ENCODE measurements at places on chromosomes 4 and X. TPM values are rescaled to one million over a fixed set of nuclear protein-coding genes. Genes with fewer than 3 reads are reported as not detected.

DNA sequence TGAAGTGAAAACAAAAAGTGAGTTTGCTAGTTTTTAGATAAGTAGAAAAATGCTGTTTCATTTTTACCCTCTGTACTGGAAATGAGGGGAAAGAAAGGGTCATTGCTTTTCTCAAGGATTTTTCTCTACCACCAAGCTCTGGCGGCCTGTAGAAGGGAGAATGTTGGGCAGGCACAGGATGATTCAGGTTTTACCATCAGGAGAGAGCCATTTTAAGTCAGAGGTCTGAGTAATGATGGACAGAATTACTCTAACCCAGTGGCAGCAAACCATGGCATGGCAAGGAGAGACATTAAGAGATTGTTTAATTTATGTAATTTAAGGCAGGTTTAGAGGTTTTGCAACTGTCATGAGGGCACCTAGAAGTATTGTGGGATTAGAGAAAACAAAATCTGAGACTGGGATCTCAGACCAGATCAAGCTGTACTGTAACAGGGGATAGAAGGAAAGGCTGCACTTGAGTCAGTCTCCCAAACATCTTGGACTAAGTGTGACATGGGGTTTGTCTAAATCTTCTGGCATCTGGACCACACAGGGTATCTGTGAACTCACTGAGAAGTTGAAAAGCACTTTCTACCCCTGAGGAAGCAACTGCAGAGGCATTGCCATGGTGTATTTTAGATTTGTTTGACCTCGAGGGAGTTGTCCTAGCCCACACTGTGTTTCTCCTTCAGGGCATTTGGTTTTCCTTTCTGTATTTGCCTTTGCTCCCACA is 81.6 kb downstream of the BANK1 start:
- no peak for DNase-seq

DNA sequence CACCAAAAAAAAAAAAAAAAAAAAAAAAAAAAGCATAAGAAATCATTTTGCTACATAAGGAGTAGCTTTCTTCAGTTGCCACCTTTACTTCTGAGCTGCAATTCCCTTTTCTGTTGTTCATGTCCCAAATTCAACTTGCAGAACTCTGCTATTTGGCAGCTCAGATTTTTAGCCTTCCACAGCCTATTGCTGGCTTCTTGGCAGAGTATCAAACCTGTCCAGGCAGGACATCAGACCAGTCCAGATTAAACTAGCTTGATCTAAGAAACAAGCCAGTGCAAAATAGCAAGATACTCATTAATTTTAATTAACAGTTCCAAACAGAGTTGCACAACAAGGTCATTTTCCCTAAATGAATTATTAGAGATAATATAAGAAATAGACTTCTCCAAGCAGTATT is 123.6 kb upstream of the NR3C2 start:
- DNase-seq: no peak

DNA sequence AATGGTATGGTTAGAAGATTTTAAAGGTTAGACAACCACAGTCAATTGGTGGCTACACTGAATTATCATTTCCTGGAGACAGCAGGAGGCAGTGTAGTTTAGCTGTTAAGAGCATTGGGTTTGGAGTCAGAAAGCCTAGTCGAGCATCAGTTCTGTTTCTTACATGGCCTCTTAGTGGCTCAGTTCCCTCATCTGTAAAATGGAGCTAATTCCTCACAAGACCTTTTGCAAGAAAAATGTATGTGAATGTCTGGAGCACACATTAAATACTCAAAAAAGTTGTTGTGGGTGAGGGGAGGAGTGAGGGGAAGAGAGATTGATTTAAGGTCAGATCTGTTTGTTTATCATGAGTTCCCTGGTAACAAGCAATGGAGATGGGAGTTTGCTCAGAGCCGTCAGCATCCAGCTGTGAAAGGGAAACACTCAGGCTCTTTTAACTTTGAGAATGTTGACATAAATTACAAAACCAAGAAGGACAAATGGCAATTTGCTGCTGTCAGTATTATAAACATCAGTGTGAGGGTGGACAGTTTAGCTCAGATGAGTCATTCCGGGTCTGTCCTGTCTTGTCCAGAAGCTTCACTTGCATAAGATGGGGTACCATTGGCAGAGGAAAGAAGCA is 98.2 kb upstream of the PGRMC2 start:
- no peak for DNase-seq

DNA sequence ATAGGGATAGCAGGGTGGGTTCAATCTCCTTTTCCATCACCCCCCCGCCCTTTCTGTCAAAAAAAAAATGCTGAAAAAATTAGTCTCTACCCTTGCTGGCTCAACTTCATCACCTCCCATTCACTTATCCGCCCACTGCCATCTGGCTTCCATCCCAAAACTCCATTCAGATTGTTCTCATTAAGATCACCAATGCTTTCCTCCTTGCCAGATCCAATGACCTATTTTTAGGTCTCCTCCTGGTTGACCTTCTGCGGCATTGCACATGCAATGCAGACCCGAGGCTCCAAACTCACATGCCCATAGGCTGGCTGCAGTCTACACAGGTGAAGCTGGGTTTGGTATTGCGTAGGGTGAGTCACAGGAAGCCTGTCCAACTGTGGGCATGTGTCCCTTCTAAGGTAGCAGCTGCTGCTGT is 21.1 kb upstream of the STIM2 start:
- no peak for DNase-seq

DNA sequence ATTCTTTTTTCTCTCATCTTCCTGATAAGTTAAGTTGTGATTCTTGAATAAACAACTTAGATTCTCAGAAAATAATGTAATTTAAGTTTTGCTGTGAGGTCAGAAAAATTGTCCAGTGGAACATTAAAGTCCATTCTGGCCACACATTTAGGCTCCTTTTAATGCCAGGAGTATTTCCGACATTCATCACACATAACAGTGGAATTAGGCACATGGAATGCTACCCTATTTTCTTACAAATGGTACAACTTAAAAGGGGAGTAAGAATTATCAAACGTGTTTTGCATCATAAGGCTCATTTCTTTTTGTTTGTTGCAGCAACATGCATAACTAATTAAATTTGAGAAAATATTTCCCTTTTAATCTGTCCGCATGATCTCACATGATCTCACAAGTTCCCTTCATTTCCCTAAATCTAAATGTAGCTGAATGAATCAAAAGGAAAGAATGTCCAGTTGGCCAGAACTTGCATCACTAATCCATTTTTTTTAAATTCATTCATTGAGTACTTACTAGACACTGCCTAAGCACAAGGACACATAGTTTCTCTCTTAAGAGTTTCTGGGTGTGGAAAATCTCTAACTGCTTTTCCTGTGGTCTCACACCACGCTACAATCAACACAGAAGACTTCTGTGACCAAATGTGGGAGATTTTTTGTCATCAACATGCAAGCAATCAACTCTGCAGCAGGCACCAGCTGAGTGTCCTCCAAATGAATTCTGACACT is 22.0 kb downstream of the SPARCL1 start:
- peak; percentile 29 for DNase-seq

GRCh38 chr4:74590476-74590875 is 145.5 kb downstream of the AREG start:
- no peak for DNase-seq

- no peak for DNase-seq
Observed at GRCh38 chr4:57444671-57445070, 334.5 kb upstream of the IGFBP7 start.

DNA sequence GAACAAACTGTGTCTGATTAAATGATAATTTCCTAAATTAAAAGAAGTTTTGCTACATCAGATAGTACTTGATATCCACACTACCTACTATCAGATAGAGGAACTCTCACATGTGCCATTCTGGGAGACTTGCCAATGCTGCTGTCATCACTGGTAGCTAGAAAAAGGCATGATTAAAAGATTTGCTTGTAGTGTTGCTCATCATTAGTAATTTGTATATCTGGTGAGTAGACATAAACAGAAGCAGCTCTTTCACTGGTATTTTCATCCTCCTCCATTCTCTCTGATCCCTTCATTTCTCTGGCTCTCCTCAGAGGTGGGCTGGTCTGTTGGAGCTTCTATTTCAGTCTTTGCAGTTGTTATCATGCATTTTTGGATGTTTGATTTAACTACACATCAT is 56.0 kb downstream of the SPRY1 start:
- peak; percentile 69 for DNase-seq

- DNase-seq: peak; percentile 13
Observed at GRCh38 chrX:129875669-129876068, 30.3 kb upstream of the UTP14A start.

DNA sequence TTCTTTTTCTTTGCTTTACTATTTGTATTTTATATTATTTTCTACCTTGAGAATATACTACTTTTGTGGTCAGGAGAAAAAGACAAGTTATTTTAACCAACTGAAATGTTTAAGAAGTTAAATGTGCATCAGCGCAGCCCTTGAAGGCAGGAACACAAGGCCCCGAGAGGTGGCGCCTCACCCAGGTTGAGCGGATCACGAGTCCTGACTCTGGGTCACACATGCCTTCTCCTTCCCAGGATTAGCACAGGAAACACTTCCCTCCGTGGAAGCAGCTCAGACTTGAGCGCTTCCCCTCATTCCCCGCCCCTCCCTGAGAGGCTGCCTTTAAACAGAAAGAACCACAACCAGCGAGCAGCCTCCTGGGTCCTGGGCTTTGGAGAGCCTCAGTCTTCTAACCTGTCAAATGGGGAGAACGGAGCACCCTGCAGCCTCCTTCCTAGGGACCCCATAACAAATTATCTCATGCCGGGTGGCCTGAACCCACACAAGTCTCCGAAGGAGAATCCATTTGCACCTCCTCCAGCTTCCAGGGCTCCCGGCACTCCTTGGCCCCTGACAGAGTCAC is 217.6 kb downstream of the AFAP1 start:
- DNase-seq: no peak

- no peak for DNase-seq
Observed at GRCh38 chr4:127441571-127441970, 191.2 kb upstream of the INTU start.

GRCh38 chrX:111869639-111870034 is 6.3 kb upstream of the TRPC5OS start:
- peak; percentile 13 for DNase-seq

GRCh38 chr4:74534121-74534520 is 89.2 kb downstream of the AREG start:
- no peak for DNase-seq

GRCh38 chr4:173254646-173255045 is 79.5 kb downstream of the HMGB2 start:
- DNase-seq: no peak

- DNase-seq: no peak
Observed at GRCh38 chrX:130896026-130896425, 7.0 kb downstream of the ENOX2 start.

GRCh38 chr4:105179539-105180401 is 33.1 kb downstream of the TET2 start:
- peak; percentile 33 for DNase-seq

DNA sequence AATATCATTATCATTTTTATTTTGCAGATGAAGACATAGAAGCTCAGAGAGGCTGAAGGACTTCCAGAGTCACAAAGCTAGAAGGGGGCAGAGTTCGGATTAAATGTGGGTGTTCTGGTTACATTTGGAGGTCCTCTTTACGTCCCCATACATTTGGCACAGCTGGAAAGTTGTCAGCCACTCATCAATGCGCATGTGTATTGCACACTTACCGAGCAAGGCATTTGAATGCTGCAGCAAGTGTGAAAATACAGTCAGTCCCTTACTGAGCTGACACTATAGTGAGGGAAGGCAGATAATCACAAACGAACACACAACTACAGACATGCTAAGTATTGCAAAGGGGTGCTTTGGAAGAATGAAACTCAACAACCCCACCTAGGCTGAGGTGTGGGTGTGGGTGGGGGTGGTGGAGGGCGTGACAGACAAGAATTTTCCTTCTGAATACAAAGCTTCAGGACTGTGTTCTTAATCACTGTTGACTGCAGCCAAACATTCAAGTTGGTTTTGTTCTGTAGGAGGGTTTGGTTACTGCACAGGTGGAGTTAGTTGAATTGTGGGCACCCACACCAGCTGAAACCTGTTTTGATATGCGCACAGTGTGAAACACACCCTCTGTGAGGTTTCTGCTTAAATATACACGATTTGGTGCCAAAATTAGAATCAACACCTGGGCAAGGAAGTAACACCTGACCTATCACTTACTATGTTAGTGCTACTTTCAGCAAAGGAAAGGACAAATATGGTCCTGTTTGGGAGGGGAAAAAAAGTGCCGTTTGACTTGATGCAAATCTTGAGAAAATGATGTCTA is 72.4 kb downstream of the COQ2 start:
- DNase-seq: no peak

DNA sequence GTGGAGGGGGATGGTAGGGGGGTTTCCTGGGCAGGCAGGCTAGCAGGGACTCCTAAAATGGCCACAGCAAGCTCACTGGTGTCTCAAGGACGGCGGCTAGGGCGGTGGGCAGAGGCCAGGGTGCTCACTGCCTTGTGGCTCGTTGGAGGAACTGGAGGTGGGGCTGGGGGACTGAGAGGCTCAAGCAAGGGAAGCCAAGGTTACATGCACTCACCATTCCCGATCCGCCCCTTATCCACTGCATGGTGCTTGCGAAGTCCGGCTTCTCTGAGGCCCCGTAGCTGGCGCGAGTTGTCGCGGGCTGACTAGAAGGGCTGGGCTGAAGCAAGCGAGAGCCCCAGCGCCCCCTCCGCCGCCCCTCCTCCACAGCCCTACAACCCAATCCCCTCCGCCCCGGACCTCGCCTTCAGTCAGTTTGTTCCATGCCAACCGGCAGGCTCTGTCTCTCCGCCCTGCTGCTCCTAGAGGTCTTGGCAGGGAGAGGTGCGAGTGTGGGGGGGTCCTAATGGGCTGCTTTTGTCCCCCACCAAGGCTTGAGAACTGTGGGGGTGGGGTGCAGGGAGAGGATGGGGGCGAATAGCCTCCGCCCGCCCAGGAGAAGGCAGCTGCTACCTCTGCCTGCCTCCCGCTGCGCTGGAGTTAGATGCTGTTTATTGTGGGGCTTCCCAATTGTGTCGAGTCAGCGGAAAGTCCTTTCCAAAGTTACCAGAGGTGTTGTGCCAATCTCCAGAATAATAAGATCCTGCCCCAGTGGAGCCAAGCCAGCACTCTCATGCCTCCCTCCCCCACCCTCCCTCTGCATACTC is at the start of gene ARHGEF9:
Gene ARHGEF9, minus strand, starts transcription at position 313 of the 806 bp plus-strand sequence. Its CDS starts 69 bp downstream, at position 244.
- no peak for DNase-seq

- no peak for DNase-seq
Observed at GRCh38 chrX:68115371-68115770, 317.9 kb downstream of the OPHN1 start.

Gene TACR3
- not detected for total RNA-seq

Gene ZFYVE28
- total RNA-seq: 1.8 TPM

Gene SMIM10
- 5.5 TPM for total RNA-seq

Gene PHOX2B
- total RNA-seq: not detected

Gene SHOX
- not detected for total RNA-seq

Measured in epithelial cell of proximal tubule (primary cell).